ENCODE measurements at places on chromosomes 1 and 21.

DNA sequence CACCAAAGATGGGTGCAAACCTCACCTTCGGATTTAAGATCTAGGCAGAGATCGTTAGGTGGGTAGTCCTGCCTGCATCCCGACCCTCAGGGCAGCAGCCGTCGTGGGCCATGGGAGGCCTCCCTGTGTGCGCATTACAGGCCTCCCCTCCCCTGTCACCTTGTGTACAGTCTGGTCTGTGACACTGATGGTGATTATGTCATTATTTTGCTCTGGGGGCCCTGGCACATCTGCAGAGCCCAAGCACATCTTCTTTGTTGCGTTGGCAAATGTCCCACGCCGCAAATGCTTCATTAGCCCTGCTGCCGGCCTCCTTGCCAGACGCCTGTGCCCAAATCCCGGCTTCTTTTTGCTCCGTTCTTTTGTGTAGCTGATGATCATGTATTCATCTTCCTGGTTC is 31.7 kb downstream of the PROX1 start:
- no peak for DNase-seq

DNA sequence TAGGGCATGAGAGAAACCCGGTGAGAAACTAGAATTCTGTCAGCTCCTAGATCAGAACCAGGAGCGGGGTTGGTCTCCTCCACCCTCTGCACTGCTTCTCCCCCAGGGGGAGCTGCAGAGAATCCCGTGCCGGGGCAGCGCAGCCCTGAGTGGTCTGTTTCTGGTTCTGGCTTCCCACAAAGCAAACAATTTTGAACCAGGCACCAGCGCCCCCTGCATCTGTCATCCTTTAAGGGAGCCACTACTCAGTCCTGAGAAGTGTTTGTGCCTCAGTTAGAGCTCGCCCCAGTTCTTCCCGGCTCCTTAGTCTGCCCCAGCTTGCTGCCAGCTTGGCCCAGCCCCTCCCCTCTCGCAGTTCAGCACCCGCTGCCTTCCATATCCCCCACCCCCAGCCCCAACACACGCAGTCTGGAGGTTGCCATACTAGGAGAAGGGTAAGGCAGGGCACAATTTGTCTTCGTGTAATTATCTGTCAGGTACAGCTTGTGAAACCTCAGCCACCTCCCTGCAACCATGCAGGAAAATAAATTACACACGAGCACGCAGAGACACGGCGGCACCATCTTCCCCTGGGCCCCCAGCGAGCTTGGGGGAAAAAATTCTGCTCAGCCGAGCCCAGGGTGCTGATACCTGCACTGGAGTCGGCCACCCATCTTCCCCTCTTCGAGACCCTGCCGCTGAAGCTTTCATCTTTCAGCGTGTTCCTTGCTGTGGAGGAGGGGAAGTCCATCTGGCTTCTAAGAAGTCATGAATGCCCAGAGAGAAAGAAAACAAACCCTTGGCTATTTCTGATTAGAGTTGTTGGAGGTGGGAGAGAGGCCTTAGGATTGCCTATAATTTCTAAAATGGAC is 62.6 kb upstream of the CD1D start:
- no peak for DNase-seq

- no peak for DNase-seq
Measured at GRCh38 chr1:110214454-110215404, 4.6 kb downstream of the KCNC4 start.

DNA sequence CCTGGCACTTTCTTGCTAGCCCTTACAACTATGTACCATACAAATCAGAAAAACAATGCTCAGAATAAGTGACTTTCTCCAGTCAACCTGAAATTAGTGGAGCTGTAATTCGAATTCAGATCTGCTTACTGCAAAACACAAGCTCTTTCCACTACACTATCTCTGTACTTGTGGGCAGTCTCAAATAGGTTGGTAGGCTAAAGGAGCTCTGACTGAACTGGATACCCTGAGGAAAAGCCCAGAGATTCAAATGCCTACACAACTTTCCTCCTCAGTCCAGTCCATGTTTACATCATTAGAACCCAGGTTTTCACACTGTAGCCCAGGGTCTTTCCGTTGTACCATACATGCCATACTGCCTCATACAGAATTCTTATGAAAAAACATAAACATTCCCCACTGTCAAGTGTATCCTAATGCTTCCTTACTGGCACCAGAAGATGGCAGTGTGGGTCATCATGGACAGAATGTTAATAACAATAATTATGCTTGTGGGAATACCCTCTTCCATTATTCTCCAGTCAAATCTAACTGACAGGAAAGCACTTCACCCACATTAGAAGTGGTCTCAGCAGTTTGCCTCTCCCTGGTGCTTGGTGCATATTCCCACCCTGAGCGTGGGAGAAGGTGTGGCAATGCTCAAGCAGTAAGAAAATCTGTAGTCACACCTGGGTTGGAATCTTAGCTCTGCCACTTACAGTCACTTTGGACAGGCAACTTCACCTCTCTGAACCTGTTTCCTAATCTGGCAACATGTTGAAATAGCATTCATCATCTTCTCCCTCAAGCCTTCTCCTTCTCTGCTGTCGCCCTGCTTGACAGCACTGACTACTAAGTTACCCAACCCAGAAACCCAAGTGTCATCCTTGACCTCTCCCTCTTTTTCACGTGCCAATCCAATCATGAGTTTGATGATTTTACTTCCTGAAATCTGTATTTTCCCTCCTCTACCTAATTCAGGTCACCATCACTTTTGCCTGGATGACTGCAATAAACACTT is 14.4 kb upstream of the ZFYVE9 start:
- DNase-seq, result no peak

DNA sequence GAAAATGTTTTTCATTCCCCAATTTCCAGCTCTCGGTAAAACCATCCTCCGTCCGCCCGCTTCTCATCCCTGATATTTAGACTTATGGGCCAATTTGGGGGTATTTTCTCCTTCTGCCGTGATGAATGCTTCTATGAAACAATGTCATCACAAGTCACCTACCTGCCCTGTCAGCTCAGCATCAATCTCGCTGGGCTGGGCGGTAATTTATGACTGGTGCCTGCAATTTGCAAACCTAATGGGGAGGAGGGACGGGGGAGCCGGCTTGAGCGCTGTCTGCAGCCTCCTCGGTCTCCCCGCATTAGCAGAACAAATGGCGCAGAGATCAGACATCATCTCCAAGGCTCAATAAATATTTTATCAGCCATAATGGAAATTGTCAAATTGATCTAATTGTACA is 72.1 kb downstream of the PRDM16 start:
- DNase-seq, result no peak

DNA sequence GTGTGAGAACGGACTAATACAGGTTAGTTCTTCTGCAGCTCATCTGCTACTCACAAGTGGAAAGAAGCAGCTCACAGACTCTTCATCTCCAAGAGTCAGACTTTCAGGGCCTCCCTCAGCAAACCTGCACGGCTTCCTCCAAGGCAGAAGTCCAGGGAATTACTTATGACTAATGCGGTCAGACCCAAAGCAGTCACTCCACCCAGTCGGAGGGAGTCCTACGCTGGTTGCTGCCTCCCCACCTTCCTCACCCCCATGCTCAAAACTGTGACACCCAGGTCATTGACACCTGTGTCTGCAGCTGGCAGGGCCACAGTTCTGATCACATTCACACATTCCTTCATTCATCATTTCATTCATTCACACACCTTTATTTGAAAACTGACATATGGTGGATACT is 38.4 kb upstream of the PRDM2 start:
- no peak for DNase-seq

DNA sequence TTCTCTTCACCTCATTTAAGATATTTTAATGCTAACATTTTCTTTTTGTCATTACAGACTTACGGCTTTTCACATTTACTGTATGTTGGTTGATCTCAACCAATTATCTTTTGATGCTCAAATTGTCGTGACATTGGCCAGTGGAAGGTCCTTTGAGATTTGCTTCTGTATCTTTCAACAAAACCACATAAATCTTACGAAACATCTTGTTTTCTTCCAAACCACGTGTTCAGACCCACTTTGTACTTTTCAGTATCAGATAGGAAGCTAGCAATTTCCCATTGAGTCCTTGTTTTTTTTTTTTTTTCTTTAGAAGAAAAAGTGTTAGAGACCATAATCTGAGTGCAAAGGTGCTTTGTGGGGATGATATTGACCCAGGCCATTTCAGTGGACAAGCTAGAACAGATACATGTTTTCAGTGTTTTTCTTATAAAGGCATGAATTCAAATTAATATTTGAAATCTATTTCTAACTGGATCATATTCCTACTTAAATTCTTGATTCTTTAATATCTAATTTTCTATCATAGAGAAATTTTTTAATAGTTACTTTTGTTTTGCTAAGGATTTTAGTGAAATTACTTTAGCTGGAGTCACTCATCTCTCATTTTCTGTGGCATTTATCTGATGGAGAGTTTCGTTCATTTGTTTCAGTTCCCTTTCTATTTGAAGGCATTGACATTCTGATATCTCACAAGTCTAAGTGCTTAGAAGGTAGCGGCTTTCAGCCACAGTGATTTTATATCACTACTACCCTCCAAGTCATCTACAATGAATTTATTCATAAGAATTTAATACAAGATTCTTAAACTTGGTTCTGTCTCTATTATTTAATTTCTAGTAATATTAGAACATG is 26.7 kb downstream of the ATG4C start:
- no peak for DNase-seq

- DNase-seq, result no peak
Measured at GRCh38 chr1:235822685-235823084, 44.0 kb downstream of the LYST start.

DNA sequence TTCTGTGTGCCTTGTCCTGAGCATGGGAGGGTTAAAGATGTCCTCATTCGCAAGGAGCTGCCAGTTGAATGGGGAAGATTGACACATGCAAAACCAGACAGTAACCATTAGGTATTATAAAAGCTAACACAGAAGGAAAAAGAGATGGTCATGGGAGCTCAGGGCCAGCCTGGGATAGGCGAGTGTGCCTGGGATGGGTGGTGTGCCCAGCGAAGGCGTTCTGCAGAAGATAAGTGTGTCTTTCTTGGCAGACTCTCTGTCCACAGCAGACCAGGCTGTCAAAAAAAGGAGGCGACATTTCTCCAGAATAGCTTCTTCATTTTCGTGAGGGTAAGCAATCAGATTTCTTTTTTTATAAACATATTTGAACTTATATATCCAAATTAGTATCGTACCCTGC is 14.1 kb downstream of the PGM1 start:
- DNase-seq, result no peak

GRCh38 chr1:212328248-212328647 is 43.0 kb downstream of the PPP2R5A start:
- DNase-seq, result no peak

DNA sequence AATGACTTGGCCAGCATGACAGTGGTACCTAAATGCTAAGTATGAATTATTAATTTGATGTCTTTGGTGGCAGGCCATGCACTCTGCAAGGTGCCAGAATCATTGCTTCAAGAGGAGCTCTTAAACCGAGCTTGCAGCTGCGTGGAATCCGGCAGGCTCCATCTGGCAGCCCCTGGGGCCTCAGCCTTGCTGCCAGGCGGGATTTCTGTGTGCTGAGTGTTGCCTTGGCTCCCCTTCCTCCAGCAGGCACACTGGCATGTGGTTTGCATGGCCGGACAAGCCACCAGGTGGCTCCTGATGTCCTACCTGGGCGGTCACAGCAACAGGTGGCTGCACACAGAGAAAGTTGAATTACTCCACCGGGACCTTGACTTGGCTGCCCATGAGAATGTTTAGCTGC is 155.4 kb downstream of the URB2 start:
- no peak for DNase-seq

DNA sequence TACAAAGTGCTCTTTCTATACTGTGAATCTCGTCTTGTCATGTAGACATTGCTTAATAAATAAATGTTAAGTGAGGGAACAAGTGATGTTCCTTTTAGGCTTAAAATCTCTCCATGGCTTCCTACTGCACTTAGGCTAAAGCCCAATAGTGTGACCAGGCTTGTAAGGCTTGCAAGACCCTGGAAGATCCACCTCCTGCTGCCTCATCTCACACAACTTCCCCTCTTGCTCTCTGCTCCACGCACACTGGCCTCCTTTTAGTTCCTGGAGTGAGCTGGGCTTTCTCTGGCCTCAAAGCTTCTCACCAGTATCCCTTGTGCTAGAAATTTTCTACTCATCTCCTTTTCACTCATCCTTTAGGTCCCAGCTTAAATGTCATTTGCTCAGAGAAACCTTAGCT is 41.5 kb upstream of the DIPK1A start:
- no peak for DNase-seq

DNA sequence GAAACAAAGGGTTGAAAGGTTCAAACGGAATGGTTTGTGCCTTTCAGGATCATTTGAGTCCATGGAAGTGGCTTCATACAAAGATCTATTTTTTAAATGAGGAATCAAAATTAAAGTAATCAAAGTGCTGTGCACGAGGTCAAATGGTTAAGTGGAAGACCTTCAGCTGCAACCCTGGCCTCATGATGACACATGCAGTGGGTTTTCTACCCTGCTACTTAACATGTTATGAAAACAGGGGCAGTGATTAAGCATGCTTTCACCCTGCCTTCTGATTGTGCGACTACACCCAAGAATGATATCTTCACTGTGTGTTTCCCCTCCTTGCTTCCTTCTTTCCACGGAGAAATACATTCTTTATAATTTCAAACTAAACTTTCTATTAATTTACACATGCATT is 604.2 kb downstream of the LRRIQ3 start:
- DNase-seq, result no peak

DNA sequence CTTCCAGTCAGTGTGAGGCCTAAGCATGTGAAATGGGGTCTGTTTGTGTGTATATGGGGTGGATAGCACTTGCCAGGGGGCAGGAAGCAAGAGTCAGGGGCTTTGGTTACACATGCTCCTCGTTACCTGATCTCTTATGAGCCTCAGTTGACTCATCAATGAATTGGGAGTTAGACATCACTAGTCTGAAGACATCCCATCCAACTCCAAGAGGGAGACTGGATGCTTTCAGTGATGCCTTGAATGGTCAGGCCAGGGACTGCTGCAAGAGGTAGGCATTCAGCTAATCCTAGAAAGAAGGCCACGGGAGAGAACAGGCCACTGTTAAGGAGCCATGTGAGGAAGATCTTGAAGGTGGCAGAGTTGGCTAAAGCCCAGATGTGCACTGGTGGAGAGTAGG is 6.3 kb downstream of the RAB25 start:
- no peak for DNase-seq

DNA sequence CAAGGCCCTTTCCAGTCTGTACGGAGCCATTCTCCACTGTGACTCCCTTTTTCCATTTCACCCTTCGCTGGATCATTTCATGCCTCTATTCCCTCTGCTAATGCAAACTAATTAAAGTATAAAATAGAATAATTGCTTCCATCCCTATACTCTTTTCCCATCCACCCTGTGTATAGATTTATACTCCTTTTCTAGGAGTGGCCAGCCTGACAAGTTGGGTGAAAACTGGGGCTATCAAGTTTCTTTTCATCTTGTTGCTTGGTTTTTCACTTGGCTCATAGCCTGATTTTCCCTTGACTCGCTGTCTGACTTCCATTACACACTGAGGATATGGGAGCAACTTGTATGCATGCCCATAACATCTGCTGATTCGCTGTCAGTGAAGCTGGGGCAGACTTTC is 107.0 kb downstream of the PLXNA2 start:
- no peak for DNase-seq
